SHP77 (cell line): ENCODE measurements at places on chromosomes 13 and 19.

- DNase-seq: no peak
These were observed 47.9 kb upstream of the ZNRF4 start for GRCh38 chr19:5407356-5407755.

DNA sequence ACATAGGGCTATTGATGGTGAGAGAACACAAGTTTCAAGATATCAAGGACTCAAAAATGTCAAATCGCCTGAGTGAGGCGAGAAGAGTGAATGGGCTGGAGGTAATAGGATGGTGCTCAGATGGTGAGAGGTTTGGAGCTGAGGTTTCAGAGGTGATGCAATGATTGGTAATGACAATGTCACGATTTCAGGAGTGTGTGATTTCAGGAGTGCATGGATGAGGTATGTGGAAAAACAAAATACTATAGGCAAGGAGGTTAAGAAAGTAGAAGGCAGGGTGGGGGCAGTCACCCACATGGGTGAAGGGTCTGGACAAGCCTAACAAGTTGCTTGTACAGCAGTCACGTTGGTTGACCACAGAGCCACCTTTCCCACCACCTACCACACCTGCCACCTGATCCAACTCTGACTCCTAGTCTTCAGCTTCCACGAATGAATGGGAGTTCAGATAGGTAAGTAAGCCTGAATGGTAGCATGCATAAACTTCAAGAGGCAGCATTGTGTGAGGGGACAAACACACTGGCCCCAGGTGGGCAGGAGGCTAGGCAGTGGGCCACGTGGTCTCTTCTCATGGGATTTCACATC, 71.5 kb downstream of the RUBCNL start:
- no peak for DNase-seq

- DNase-seq: no peak
These were observed 62.1 kb downstream of the RUBCNL start for GRCh38 chr13:46324976-46325375.

DNA sequence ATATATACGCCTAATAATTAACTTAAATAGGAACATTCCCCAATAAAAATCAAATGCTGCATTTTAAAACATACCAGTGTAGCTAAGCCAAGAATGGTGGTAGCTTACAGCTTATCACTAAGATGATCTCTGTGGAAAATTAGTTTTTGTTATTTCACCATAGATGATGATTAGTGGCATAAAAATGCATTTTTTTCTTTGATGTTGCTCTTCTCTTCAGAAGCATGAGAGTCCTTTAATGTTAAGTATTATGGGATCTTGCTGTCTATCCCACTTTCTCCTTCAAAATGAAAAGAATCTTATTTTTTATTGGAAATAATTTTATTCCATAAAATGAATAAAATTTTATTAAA, 731.0 kb downstream of the SLITRK1 start:
- DNase-seq: no peak

GRCh38 chr13:99028890-99029289, 51.0 kb upstream of the DOCK9 start:
- peak; percentile 36 for DNase-seq

DNA sequence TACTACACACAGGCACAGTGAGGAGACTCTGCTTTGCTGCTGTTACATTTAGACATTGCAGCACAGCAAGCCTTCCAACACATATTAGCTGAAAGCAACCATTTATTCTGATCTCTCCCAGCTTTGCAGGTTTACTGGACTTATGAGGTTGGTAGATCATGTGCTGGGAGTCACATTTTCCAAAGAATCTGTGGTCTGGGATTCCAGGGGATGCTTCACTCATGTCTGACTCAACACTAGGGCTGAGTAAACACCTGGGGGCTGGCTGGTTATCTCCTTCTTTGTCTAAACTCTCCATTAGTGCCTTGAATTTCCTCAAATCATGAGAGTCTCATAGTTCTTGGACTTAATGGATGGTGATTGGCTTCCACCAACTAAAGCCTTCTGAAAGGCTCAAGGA, 5.4 kb upstream of the LGALS13 start:
- no peak for DNase-seq

DNA sequence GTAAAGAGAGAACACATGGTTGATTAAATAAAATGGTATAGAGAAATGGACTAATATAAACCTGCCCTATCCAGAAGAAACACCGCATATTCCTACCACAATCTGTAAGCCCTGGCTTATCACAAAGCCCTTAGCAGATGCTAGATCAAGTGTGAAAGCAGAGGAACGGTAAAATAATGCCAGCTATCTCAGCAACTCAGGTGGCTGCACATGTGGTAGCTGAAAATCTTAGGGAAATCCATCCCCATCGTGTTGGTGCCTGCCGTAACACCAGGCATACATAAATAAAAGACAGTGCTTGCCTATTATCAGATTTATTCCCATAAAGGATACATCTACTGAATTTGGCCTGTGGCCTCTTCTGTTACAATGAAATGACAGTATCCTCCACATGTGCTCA, 304.1 kb upstream of the MAB21L1 start:
- DNase-seq: no peak

- no peak for DNase-seq
These were observed 4.3 kb upstream of the AKAP8L start for GRCh38 chr19:15423130-15423529.

DNA sequence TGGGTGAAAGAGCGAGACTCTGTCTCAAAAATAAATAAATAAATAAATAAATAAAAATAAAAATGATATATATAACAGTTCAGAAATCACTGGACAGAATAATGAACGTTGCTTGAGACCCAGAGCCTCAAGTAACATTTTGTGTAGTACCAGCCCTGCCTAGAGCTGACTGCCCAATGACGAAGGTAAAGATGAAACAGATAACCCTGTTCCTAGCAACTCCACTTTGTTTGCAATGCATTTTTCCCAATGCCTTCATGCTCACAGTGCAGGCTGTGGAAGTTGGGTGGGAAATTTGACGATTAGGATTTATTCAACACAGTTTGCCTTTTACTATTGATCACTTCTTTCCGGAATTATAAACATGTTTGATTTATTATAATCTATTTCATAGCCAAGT, 22.2 kb upstream of the FRY start:
- no peak for DNase-seq

DNA sequence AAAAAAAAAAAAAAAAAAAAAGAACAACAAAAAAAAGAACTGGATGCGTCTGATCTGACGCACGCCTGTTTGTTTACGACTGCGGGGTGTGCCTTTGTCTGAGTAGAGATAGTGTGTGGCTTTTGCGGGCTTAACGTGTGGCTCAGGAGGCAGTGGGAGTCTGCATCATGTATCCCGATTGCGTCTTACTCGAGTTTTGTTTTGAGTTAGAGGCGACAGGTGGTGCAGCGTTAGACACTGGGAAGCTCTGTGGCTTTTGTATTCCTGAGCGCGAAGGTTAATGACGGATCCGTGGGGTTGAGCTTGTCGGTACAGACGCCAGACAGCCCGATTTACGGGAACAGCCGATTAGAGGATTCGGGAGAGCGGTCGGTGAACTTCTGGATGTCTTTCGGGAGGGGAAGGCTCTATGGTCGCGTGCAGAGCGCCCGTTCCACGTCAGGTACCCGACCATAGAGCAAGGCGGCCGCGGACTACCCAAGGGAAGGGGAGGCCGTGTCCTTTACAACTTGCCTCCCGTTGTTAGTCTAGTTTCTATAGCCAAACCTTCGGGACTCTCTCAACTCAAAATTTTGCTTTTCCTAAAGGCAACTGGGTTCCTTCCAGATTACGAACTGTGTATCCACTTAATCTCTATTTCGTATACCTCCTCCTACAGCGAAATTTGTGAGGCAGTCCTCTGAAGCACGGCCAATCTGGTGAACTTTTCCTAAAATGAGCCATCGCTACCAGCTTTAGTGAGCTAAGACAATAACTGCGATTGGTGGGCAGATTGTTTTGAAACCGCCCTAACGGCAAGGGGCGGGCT, 926 bp upstream of the HNRNPUL1 start:
- DNase-seq: peak; percentile 70

DNA sequence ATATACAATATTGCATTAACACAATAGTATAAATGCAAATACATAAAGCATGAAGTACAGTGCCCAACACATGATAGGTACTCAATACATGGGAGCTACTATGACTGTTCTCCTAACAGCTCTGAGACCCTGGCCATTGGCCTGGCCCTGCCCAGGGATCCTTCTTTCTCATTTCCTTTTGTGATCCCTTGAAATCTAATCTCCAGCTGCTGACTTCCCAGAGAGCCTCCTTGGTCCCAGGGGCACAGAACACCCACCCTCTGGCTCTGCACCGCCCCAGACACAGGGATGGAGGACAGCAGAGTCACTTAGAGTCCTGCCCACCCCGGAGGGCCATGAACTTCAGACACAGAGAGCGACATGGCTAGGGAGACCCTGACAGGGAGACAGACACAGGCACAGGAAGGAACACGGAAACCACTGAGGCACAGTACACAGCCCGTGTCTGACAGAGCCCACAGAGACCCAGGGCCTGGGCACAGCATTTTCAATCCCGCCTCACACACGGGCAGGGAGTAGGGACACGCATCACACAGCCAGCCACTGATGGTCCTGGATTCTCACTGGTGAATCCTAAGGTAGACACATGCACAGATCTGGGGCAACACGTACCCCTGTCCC, 4.2 kb upstream of the SYCN start:
- no peak for DNase-seq

DNA sequence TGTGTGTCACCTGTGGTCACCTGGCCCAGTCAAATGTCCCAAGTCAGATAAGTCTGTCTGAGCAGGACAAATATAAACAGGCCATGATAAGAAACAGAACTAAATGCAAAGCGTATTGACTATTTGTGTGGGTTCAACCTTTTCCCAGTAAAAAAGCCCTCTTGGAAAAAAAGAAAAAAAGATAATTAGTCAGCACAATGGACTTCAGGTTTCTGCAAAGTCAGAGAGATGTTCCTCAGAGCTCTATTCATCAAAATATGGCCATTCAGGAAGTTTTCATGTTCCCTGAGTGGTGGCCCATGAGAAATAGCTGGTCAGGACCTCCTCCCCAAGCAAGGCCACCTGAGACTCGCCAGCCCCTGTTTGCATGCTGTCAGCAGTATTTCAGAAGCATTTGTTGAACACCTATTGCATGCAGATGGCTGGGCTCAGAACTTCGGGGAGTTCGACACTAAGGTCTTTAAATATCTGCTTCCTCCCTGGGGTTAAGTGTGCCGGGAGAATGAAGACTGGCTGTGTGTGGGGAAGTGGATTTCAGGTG, 2.7 kb downstream of the FFAR3 start:
- DNase-seq: no peak

DNA sequence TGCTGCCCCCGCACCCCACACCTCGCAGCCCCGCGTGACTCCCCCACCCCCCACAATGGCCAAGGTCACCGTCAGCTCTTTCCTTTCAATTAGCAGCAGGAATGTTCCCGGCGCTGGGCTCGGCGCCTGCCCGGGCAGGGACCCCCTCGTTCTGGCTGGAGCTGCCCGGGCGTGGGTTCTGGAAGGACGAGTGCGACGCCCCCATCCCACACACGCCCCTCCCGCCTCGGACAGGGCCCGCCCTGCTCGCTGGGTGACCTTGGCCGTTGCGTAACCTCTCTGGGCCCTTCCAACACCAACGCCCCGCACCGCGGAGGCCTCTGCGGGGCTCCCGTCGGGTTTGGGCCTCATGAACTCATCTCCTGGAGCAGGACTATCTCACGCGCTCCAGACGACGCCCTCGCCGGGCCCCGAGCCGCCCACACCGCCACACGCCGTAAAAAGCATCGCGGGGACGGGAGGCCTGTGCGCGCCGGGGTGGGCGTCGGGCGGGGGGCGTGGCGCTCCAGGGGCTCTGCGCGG, 10.3 kb downstream of the PALM start:
- DNase-seq: no peak

GRCh38 chr19:54153731-54154326, 5.7 kb downstream of the LENG1 start:
- DNase-seq: no peak

- peak; percentile 92 for DNase-seq
These were observed 17.0 kb upstream of the SACS start for GRCh38 chr13:23450340-23451046.

- DNase-seq: peak; percentile 0
These were observed 232.1 kb downstream of the DIAPH3 start for GRCh38 chr13:59931621-59932020.

DNA sequence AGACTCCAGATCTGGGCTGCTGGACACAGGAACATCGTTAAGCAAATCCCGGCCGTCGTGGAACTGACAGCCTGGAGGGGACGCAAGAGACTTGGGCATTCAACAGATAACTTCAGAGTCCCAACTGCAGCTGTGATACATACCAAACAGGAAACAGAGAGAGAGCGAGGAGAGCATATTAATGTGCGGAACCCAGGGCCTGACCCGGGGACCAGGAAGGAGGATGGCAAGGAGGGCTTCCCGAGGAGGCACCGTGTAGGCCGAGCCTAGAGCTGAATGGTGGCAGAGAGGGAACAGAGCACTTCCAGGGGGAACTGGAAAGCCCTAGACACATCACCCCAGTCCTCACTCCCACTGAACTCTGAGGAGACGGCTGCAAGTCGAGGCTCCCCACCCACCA, 68.1 kb downstream of the SIPA1L3 start:
- no peak for DNase-seq

- DNase-seq: no peak
These were observed 24.4 kb downstream of the SPATA13 start for GRCh38 chr13:24184882-24185281.

DNA sequence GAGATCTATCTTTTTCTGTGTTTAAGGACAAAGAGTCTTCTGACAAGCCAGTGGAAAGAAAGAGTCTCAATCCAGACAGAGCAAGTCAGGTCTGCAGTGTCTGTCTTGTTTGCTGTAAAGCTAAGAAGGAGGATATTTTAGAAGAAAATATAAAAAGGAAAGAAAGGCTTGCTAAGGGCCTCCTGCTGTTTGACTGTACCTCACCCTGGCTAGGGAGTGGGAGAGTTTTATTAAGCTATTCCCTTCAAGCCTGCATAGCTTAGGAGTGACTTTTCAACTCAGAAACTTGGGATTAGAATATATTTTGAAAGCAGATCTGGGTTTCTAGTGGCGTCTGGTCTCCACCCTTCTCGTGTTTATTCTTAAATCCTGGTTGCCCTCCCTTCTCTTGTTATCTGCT, 460.0 kb downstream of the COG6 start:
- no peak for DNase-seq

- DNase-seq: no peak
These were observed 2.1 kb upstream of the CDX2 start for GRCh38 chr13:27971236-27971645.

GRCh38 chr13:91232716-91233115, 114.8 kb upstream of the MIR17HG start:
- DNase-seq: no peak

DNA sequence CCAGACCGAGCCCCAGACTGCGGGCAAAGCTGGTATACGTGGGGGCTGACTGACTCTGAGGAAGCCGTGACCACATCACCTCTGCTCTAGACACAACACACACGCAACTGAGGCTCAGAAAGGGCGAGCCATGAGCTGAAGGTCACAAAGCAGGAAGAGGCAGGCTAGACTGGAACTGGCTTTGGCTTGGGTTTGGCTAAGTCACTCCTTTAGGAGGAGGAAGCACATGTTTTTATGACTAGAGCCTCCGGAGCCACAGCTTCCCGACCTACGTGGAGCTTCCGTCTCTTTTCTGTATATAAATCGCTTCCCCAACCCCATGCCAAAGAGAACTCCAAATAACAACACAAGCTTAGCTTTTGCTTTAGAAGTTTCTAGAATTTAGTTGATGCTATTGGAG, 48.0 kb downstream of the RFX2 start:
- DNase-seq: no peak
